ENCODE measurements at places on chromosomes 16 and 17.

DNA sequence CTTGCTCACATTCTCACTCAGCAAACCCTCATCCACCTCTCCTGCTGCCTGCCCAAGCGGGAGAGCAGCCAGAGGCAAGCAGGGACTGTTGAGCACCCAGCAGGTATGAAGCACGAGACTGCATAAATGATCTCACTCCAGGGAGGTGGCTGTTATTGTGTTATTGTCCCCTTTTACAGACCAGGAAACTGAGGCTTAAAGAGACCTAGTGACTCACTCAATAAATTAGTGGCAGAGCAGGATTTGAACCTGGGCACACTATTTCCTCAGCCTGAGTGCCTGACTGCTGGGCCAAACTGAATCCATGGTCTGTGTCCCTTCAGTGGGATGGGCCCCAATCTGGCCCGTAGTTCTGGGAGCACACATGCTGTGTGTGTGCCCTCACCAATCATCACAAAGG is 12.3 kb upstream of the MAP2K3 start:
- DNase-seq, result no peak

GRCh38 chr17:35390663-35391062 is 17.2 kb upstream of the SLFN11 start:
- no peak for DNase-seq

DNA sequence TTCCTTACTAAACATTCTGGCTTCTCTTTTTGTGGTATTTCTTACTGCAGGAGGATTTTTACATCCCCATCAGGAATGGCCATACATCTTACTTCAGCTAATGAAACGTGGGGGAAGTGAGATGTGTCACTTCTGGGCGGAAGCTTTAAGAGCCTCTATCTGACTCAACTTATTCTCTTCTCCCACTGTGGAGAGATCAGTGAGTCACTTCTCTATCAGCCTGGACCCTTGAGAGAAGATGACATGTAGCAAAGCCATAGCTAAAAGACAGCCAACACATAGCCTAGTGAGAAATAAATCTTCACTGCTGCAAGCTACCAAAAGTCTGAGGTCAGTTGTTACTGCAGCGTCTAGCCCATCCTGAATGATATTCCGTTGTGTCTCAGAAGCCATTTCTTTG is 1066.7 kb upstream of the RBFOX1 start:
- no peak for DNase-seq

- DNase-seq, result peak; percentile 81
Measured at GRCh38 chr17:13429201-13429600, 172.5 kb downstream of the HS3ST3A1 start.

DNA sequence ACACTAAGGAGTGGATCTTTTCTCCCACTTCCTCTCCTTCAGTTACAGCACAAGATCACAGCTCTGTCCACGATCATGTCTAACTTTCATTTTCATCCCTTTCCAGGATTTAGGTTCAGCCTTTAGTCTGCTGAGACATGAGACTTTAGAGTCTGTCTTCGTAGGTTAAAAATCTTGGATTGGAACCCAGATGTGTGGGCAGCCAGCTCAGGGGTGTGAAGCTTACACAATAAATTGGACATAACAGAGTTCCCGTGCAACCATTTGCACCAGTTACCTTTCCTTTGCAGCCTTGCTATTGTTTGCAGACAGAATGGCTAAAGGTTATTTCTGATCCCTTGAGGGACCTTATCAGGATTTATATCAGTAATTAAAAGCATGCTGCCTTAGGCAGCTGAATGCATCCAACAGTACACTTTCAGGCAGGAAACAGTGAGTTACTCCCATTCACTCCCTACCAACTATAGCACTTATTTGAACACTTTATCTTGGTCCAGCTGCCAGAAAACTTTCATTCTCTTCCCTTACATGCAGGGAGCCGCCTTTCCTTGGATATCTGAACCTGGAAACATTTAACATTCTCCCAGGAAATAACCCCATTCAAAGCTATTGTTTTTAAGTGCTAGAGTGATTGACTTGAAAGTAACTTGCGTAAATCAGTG is 87.3 kb downstream of the TMEM100 start:
- DNase-seq, result no peak

DNA sequence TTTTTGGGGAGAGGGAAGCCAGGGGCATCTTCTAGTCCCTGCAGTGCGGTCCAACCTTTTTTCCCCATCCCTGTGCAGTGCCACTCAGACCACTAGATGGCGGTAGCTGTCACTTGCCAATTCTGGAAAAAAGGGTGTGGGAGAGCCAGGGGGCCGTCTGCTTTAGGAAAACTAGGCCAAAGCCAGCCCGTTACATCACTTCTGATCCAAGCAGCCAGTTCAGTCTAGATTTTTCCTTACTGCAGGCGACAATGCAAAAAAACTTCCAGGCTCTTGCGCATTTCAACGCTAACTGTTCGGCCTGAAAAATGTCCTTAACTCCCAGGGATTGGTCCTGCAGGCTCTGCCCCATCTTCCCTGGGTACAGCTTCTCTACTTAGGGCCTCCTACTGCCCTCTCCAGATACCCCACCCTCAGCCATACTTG is 69.2 kb upstream of the CES5A start:
- DNase-seq, result no peak

- DNase-seq, result no peak
Measured at GRCh38 chr16:30004811-30005242, 6.0 kb downstream of the DOC2A start.

DNA sequence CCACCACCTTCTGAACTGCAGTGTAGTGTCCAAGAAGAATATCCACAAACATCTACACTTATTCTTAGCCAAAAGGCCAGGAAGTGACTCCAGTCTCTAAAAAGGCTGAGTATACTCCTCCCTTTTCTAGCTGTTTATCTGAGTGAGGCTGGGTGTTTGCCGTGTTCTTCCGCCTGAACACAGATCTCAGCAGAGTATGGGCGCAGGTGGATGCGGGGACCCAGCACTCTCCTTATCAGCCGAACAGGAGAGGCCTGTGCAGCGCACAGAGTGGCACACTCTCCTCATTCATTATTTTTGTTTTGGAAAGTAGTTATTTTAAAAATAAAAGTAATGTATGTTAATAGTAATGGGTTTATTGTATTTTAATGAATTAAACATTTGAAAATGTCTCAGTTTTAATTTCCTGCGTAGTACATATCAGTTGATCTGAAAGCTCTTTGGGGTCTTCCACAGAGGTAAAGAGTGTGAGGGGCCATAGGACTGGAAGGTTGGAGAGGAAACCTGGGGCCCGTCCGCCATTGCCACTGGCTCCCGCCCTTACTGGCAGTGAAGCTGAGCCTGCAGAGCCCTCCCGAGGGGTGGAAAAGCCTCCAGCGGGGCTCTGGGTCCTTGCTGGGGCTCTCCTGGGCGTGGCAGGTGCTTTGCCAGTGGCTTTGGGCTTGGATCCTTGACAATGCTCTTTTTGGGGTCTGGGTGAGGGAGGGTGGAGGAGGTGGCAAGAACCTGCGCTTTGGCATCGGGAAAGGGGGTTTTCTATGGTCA is 53.8 kb downstream of the PDPK1 start:
- DNase-seq, result no peak

DNA sequence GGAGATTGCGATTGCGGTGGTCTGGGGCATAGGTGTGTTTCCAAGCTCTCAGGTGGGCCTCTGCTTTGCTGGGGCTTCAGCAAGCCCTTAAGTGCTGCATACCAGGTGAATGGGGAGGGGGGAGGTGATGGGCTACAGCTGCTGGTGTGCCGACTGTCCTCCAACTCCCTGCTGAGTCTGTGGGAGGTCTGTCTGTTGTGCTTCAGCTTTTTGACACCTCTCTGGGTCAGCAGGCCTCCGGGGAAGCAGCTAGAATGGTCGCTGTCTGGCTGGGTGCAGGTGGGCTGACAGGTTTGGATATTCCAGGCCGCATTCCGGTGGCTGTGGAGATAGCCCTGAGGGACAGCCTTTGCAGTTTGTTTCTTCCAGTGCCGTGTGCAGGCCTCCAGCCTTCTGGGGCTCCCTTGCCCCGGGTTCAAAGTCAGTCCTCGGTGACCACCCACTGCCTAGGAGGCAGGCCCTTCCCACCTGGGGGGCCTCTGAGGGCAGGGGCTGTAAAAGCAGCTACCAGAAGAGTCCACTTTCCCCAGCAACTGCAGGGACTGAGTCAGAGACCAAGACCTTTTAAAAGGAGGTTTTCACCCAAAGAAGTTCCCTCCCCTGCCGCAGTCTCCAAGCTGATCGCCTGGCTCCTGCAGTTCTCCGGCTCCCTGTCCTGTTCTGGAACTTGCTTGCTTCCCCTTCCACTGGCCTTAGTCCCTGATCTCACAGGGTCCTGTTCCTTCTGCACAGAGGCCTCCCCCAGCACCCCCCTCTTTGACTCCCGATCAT is 2.0 kb upstream of the TTYH2 start:
- no peak for DNase-seq

DNA sequence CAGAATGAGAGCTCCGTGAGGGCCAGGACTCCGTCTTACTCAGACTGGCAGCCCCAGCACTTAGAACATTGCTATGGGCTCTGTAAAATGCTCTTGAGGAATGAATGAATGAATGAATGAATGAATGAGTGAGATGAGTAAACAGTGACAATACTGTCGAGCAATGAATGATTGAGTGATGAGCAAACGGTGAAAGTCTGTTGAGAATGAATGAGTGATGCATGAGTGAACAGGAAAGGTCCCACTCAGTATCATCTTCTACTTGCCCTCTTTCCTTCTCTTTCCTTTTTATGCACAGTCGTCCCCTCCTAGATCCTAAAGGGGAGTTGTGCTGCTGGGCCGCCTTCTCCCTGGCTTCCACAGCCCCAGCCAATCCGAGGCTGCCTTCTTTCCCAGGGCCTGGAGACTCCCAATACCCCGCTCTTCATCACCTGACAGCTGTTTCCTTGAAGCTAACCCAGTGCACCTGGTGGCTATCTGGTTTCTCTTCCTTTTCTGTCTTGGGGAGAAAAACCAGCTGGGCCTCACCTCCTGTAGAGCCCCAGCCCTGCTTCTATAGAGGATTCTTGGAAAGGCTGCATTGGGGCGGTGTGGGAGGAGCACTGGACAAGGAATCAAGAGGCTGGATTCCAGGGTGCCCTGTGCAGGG is 32.7 kb upstream of the CACNG1 start:
- DNase-seq, result no peak

GRCh38 chr17:35889818-35890773 is 9.9 kb upstream of the CCL5 start:
- no peak for DNase-seq

GRCh38 chr17:65537845-65538674 is 23.4 kb downstream of the AXIN2 start:
- DNase-seq, result no peak

DNA sequence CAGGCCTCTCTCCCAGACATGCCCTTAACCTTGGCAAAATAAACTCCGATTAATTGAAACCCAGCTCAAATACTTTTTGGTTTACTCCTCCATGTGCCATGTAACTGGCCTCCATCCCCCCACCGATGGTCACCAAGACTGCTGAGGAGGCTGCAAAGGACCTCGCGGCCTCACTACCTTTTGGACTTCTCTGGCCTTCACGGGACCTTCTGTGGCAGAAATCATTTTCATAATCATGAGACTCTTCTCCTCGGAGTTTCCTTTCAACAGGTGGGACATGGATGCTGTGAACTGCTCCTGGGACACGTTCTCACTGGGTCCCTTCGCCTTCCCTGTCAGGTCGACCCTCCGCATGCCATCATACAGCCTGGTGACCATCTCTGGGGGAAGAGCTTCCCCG is 9.0 kb downstream of the MEAK7 start:
- DNase-seq, result no peak

GRCh38 chr17:37818689-37819088 is 73.8 kb upstream of the HNF1B start:
- DNase-seq, result peak; percentile 62

DNA sequence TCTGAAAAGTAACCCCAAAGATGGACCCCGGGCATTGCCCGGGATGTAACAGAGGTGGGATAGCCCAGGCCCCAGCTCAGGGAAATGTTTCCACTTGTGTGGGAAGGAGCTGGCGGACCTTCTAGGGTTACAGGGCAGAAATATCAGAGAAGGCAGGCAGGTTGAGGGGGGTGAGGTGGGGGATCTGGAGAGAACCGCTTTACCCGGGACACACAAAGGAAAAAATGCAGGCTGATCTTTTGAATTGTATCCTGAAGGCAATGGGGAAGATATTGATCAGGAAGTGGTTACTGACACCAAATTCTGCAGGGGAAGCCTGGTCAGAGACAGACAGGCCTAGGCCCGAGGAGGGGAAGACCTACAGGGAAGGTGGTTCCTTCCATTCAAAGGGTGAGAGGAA is 3.5 kb downstream of the SLC47A1 start:
- DNase-seq, result no peak

DNA sequence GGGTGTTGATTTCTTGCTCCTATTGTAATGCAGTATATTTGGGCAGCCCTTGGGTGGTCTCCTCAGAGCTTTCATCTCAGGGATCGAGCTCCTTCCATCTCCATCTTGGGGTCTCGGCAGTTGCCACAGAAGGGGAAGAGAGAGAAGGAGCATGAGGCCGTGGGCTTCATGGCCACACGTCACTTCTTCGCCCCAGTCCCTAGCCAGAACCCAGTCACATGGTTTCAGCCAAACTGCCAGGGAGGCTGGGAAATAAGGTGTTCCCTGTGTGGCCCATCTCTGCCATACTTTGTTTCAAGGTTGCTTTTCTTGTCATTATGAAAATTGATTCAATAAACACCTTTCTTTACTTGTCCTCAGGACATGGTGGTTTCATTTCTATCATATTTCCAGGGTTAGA is 68.4 kb upstream of the NKD1 start:
- no peak for DNase-seq

GRCh38 chr17:8946476-8946875 is 19.0 kb downstream of the PIK3R5 start:
- DNase-seq, result no peak

DNA sequence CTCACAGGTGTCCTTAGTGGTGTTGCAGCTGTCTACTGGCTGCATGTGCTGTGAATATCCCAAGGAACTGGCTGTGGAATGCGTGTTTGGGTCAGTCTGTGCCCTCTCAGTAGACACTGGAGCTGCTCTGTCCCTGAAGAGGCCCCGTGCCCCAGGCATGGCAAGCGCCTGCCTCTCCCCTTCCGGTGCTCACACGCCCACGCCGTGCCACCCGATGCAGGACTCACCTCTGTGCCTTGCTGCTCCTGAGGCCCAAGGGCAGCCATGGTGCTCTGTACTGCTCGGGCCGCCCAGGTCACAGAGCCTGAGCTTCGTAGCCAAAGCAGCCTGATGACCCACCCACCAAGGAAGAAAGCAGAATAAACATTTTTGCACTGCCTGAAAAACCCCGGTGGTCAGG is 10.0 kb downstream of the RGS11 start:
- no peak for DNase-seq

GRCh38 chr17:43888548-43888947 is 18.8 kb downstream of the MPP2 start:
- DNase-seq, result no peak

All from RCC 7860 (cell line).